Stimulated activated CD4-positive, alpha-beta T cell treated with anti-CD3 and anti-CD28 coated beads, Interleukin-1b, Interleukin-23, amount 100 ng/mL, for 1 hour (primary cell): ENCODE measurements at places on chromosomes 7 and 10.

DNA sequence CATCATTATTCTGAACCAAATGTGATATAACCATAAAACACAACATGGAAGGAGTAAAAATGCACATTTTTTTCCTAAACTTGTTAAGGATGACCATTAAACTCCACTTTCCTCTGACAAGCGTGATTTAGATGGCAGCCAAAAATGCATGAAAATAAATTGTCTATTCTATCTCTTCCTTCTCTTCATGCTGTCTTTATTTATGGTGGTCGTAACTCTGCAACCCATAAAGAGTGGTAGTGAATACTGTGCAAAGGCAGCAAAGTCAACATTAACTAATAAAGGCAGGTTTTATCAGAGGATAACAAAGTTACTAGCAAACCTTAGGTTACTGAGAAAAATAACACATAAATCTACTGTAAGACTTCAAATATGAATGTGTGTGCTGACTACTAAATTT, 106.6 kb downstream of the TPK1 start:
- no peak for DNase-seq

- no peak for DNase-seq
Measured at GRCh38 chr7:4437916-4438315, 244.2 kb upstream of the FOXK1 start.

DNA sequence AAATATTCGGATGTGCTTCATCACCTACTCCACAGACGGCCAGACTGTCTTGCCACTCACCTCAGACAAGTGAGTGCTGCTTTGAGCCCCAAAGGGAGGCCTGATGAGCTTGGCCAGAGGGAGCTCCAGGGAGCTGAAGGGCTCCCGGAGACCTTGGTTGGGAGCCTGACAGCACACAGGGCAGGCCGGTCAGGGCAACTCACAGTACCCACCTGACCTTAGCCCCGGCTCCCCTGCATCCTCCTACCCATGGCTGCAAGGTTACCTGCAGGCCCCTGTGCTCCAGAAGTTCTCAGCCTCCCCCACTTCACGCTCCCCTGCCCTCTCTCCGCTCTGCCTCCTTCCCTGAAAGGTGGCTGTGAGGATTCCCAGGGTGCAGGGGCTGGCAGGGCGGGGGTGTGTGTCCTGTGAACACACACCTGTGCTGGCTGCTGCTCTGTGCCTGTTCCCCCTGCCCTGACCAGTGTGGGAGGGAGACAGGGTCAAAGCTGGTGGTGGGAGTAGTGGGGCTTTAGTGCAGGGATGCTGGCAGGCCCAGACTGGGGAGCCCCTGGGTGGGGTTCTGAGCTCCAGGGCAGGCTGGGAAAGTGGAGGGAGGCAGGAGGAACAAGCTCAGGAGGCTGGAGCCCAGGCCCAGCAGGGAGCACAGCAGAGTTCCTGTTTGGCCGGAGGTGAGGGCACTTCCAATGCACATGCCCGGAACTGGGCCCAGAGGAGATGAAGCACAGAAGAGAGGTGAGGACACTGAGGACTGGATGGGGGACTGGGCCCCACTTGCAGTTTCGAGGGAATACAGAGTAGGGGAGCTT, 7.2 kb downstream of the ANTXRL start:
- DNase-seq, result no peak

GRCh38 chr10:124708246-124708779, 35.9 kb downstream of the FAM53B start:
- DNase-seq, result no peak

DNA sequence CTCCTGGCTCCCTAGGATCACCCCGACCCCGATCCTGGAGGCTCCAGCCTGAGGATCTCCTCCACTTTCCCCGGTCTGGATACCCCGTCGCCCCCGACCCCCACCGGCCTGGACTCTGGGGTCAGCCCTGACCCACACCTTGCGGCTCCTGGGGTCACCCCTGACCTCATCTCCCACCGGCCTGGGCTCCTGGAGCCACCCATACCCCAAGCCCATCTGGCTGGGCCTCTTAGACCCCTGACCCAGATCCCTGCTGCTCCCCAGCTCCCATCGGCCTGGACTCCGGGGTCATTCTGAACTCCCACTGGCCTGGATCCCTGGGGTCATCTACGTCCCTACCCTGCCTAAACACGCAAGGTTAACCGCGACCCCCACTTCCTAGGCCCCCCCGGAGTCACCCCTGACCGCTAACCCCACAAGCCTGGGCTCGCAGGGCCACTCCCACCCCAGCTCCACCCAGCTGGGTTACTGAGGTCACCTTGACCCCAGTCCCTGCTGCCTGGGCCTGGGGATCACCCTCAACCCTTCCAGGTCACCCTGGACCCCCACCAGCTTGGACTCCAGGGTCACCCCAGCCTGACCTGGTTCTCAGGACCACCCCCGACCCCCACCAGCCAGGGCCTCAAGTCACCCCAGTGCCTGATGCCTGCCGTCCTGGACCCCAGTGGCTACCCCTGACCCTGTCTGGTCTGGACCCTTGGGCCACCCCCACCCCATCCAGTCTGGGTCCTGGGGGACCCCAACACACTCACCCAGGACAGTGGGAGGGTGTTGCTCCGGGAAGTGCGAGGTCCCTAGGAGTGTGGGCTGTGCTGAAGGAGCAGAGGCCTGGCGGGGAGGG, 1.2 kb downstream of the FOXK1 start:
- DNase-seq, result no peak

DNA sequence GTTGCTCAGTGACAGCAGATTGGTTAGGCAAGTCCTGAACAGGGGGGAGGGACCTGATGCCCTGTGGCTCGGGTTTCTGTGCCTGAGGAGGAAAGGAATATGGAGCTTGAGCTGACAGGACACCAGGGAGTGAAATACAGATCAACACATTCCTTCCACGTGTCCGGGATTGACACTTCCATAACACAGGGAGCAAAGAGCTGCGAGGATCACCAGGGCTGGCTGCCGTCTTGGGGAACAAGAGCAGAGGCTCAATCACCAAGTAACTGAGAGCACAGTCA, 36.7 kb upstream of the EFCAB10 start:
- DNase-seq, result no peak

DNA sequence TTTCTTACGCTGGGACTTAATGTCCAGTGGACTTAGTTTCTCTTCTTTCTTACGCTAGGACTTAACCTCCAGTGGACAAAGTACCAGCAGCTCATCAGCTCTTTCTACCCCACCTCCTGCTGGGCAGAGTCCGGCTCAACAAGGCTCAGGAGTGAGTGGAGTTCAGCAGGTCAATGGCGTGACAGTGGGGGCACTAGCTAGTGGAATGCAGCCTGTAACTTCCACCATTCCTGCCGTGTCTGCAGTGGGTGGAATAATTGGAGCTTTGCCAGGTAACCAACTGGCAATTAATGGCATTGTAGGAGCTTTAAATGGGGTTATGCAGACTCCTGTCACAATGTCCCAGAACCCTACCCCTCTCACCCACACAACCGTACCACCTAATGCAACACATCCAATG, 199.7 kb downstream of the MLLT10 start:
- DNase-seq, result no peak

- DNase-seq, result no peak
Measured at GRCh38 chr10:52644373-52645186, 128.0 kb downstream of the MBL2 start.
